ENCODE measurements at places on chromosomes 7 and 10.

GRCh38 chr10:59387951-59388670 lies 25.8 kb upstream of the FAM13C start:
- no peaks in the 10 kb centered on the region for H3K27me3 ChIP-seq
- no peaks in the 10 kb centered on the region for H3K4me1 ChIP-seq
- no peak overlapping the region for H3K4me3 ChIP-seq
- H3K27ac ChIP-seq = no peak overlapping the region
- H3K36me3 ChIP-seq = no peaks in the 10 kb centered on the region

DNA sequence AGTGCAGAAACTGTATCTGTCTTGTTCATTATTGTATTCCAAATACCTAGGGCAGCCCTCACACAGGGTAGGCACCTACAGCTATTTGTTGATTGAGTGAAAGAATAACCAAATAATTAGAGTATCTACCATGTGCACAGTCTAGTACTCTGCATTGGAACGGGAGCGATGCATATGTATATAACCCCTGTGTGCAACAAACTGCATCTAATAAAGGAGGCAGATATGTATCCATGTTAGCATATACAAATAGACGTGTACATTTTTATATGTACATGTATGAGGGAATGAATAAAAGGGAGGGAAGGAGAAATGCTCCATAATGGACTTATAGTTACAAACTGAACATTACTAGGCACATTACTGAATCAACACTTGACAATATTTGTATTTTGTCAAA lies 191.3 kb upstream of the PTPRZ1 start:
- no peaks in the 10 kb centered on the region for H3K27me3 ChIP-seq
- H3K36me3 ChIP-seq = no peaks in the 10 kb centered on the region
- H3K4me1 ChIP-seq = no peaks in the 10 kb centered on the region
- no peak overlapping the region for H3K4me3 ChIP-seq
- no peak overlapping the region for H3K27ac ChIP-seq
- no peak for DNase-seq

DNA sequence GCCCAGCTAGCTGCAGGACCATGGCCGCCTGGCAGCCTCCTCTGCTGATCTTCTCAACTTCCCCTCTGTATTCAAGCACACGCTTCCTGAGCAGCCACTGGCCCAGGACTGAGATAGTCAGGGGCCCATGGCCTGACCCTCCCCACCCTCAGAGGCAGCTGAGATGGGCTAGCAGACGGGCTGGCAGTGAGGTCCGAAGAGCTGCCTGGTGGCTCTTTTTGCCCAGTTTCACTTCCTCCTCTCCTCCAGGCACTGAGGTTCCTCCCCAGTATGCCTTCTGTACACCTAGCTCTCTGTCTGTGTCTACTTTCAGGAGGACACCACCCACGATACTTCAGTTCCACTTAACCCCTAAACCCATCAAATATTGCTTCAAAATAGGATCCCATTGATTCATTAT lies 395.6 kb downstream of the TNS3 start:
- no peaks in the 10 kb centered on the region for H3K36me3 ChIP-seq
- DNase-seq = no peak
- no peak overlapping the region for H3K4me3 ChIP-seq

GRCh38 chr10:16586358-16587138 lies 64.9 kb upstream of the C1QL3 start:
- no peak overlapping the region for H3K4me3 ChIP-seq
- H3K27me3 ChIP-seq = peaks cover 6% of the 10 kb centered on the region
- H3K27ac ChIP-seq = no peak overlapping the region

DNA sequence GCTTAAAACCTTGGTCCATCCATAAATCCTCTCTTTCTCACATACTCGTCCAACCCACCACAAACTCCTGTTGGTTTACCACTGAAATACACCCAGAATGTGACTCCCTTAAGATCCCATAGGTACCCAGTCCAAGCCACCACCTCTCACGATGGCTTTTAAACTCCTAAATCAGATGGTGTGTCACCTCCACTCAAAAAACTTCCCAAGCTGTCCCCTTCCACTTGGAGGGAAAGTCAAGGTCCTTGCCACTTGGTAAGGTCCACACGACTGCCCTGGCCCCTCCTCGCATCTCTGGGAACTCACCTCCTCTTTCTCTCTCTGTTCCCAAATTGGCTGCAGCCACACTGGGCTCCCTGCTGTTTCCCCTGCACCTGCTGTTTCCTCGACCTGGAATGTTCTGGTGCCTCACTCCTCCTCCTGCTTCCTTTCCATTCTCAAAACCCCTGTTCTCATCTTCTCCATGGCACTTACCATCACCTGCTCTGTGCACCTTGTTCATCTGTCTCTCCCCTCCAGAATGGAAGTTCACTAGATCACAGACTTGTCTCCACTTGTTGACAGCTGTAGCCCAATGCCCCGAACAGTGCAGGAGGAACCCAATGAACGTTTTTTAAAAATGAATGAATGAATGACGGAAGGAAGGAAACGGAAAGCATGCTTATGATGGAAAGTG lies 23.0 kb downstream of the ZFAND2A start:
- peak overlapping the region; percentile 90 for H3K27ac ChIP-seq
- H3K4me1 ChIP-seq = peaks cover 26% of the 10 kb centered on the region
- peak overlapping the region; percentile 91 for H3K4me3 ChIP-seq
- no peaks in the 10 kb centered on the region for H3K27me3 ChIP-seq
- H3K36me3 ChIP-seq = peaks cover 1% of the 10 kb centered on the region

DNA sequence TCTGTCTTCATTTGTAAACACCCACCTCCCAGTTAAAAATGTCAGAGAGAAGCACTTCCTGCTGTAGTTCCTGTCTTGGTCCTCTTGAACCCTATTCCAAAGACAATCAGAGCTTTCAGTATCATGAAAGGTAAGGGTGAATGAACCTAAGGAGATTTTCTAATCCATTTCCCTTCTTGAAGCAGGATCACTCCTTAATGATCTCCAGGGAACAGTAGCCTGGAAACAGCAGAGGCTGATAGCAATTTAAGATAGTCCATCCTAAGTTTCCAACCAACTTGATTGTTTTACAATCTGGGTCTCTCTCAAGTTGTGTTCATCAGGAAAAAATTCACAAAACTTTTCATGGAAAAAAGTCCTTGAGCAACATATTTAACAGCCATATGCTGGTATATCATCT lies 273.6 kb downstream of the NEBL start:
- H3K27ac ChIP-seq = no peak overlapping the region
- no peak overlapping the region for H3K4me3 ChIP-seq
- no peaks in the 10 kb centered on the region for H3K27me3 ChIP-seq
- no peaks in the 10 kb centered on the region for H3K4me1 ChIP-seq
- H3K36me3 ChIP-seq = no peaks in the 10 kb centered on the region

DNA sequence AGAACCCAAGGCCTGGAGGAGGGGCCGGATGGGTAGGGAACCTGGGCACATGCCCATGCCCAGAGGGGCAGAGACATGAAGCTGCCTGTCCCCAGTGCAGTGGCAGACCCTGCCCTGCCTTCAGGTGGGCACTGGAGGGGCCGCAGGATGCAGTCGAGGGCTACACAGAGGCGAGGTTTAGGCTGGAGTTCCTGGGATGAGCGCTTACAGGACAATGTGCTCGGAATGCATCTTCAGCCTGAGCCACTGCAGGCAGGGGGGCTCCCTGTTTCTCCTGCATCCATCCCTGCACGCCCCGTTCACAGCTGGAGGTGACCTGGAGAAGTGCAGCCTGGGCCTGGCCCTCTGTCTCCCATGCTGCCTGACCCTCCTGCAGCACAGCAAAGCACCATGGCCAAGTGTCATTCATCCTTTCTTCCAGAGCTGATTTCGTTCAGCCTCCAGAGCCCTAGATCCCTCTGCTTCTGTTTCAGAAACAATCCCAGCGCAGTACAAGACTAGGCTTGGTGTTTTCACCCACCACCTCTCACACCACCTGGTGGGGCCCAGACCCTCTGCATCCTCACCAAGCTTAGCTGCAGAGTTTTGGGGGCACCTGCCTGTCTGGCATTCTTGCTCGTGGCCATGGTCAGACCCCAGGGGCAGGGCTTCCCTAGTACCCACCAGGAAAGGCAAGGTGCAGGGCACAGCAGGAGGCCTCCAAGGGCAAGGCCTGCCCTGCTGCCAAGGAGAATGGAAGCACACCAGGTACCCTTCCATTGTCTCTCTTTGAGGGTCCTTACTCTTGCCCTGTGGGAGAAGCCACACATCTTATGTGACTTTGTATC lies 311.9 kb downstream of the TCERG1L start:
- peaks cover 7% of the 10 kb centered on the region for H3K27me3 ChIP-seq
- no peak for DNase-seq
- no peaks in the 10 kb centered on the region for H3K4me1 ChIP-seq
- no peaks in the 10 kb centered on the region for H3K36me3 ChIP-seq
- no peak overlapping the region for H3K27ac ChIP-seq

DNA sequence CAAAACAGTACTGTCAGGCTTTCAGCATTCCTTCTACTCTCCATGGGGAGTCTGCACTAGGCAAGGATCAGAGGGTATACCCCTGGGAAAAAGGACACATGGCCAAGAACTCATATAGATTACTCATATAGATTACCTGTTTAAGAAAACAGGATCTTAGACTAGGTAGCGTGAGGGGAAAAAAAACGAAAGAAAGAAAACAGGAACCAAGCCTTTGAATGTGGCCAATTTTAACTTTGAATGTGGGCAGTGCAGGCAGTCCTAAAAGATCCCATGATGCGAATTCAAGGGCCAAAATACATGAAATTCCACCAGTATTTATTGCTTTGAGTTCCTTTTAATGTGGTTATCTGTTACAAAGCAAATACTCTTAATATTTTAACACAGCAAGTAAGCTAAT lies 108.6 kb upstream of the TAC1 start:
- no peaks in the 10 kb centered on the region for H3K4me1 ChIP-seq
- H3K4me3 ChIP-seq = no peak overlapping the region
- no peaks in the 10 kb centered on the region for H3K36me3 ChIP-seq

- no peak overlapping the region for H3K4me3 ChIP-seq
- peaks cover 2% of the 10 kb centered on the region for H3K36me3 ChIP-seq
- DNase-seq = no peak
- peaks cover 5% of the 10 kb centered on the region for H3K4me1 ChIP-seq
Observed at GRCh38 chr10:33045421-33045820, 87.4 kb upstream of the ITGB1 start.

GRCh38 chr10:52780391-52781155 lies 8.0 kb upstream of the MBL2 start:
- no peak for DNase-seq
- H3K4me1 ChIP-seq = no peaks in the 10 kb centered on the region
- no peak overlapping the region for H3K4me3 ChIP-seq
- H3K36me3 ChIP-seq = no peaks in the 10 kb centered on the region
- peaks cover 9% of the 10 kb centered on the region for H3K27me3 ChIP-seq
- H3K27ac ChIP-seq = no peak overlapping the region

- no peak overlapping the region for H3K27ac ChIP-seq
- no peak overlapping the region for H3K4me3 ChIP-seq
- DNase-seq = peak; percentile 67
Observed at GRCh38 chr7:2670720-2671391, 17.1 kb upstream of the AMZ1 start.

DNA sequence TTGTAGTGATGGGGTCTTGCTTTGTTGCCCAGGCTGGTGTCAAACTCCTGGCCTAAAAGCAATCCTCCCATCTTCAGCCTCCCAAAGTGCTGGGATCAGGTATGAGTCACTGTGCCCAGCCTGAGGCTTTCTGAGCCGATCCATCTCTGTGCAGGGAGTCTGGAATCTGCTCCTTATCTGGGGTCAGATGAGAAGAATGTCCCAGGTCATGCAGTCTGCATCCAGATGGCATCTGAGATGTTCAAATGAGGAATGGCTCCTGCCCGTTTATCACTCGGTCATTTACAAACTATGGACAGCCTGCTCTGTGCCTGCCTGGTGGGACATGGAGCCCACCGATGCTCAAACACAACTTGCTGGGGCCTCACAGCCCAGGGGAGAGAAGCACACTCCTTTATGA lies 11.1 kb upstream of the SLC18A3 start:
- no peak for DNase-seq
- H3K27me3 ChIP-seq = peaks cover 18% of the 10 kb centered on the region
- H3K27ac ChIP-seq = no peak overlapping the region

DNA sequence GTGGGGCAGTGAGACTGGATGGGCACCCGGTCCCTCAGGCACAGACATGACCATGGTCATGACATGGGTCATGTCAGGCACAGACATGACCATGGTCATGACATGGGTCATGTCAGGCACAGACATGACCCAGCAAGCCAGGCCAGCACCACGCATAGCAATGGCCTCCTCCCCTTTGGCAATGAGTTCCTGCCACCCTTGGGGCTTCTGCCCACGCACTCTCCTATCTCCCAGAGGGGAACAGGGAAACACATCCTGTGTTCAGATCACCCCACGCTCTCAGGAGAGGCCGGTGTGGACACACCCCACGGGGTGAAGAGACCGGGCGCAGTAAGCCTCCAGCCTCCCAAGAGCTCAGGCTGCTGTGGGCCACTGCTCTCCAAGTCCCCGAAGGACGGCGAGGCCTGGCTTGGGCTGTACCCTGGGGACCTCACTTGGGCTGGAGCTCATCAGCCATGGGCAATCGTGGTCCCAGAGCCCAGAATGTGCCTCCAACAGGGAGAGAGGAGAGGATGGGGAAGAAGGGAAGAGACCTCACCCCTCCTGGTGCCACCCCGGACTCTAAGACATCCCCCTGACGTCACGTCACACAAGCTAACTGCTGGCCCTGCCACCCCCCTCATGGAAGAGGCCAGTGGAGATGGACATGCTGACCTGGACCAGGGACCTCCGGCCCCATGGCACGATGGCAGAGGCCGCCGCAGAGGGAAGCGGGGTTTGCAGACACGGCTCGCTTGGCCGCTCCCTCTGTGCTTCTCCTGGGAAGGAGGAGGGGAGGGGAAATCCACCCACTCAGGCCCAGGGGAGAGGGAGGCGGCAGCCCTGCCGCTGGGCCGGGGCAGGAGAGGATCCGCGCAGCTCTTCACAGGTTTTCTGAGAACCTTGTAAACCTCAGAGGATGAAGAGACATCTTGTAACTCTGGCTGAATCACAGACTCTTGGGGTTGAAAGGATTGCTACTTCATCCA lies 269.6 kb downstream of the ELFN1 start:
- DNase-seq = peak; percentile 57
- H3K36me3 ChIP-seq = peaks cover 9% of the 10 kb centered on the region
- no peaks in the 10 kb centered on the region for H3K27me3 ChIP-seq
- peak overlapping the region; percentile 83 for H3K27ac ChIP-seq

GRCh38 chr7:11427686-11428273 lies 404.2 kb downstream of the THSD7A start:
- DNase-seq = no peak
- no peaks in the 10 kb centered on the region for H3K36me3 ChIP-seq
- no peak overlapping the region for H3K4me3 ChIP-seq
- H3K4me1 ChIP-seq = no peaks in the 10 kb centered on the region

GRCh38 chr10:131773370-131774343 lies 127.2 kb upstream of the PPP2R2D start:
- peaks cover 6% of the 10 kb centered on the region for H3K27me3 ChIP-seq
- no peak for DNase-seq
- H3K27ac ChIP-seq = no peak overlapping the region
- H3K4me1 ChIP-seq = no peaks in the 10 kb centered on the region

- DNase-seq = no peak
- H3K27me3 ChIP-seq = peaks cover 14% of the 10 kb centered on the region
- H3K4me3 ChIP-seq = no peak overlapping the region
- peaks cover 7% of the 10 kb centered on the region for H3K4me1 ChIP-seq
- no peak overlapping the region for H3K27ac ChIP-seq
Observed at GRCh38 chr7:139560199-139560598, 36.7 kb downstream of the CLEC2L start.
